ENCODE measurements at places on chromosomes 1 and 21. TPM values are rescaled to one million over a fixed set of nuclear protein-coding genes. Genes with fewer than 3 reads are reported as not detected.

DNA sequence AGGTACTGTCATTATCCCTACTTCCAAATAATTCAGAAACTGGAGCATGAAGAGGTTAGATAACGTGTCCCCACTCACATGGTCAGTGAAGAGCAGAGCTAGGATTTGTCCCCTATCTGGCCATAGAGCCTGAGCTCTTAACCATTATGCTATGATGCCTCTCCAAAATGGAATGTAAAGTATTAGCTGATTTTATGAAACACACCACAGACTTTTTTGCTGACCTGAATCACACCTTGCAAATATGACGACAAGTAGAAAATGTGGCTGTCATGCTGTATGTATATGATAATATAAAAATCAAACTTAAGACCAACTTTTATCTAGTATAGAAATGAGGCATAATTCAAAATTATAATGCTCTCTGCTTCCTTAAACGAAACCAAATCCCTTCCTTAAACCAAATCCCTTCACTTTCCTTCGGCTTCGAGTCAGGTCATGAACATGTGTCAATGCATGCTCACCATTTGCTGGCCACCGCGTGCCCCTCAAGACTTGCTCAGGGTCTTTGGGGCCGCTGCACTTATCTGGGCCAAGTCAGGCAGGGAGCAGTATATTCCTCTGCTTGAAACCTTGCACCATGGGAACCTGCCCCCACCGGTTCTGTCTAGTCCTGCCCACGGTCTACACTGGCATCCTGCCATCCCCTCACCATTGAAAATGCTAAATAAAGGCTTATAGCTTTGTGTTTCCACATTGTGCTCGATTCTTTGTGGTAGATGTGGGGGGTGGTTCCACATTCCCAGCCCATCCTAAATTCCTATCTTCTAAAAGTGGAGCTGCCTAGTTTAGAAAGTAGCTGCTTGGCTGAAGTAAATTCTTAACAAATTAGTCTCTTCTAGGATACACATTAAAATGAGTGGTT lies 1.6 kb upstream of the TMCC2 start:
- no peak for DNase-seq

DNA sequence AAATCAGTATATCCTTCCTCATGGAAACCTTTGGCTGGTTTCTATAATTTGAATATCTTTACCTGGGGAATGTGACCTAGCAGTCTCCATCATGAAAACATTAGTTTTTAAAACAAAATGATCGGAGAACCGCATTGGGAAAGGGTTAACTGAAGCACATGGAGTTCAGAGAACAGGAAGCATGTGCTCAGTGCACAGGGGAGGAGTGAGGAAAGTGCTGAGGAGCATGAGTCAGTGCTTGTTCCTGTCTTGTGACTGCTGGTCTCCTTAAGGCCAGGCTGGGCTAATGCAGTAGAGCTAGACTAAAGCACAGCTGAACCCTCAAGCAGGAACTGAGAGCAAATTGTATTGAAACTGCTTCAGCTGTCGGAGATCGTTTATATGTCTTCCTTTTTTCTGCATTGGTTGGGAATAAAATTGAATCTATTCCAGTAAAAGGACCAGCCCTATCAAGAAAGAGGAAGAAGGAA lies 5.8 kb downstream of the IFI16 start:
- peak; percentile 68 for DNase-seq

DNA sequence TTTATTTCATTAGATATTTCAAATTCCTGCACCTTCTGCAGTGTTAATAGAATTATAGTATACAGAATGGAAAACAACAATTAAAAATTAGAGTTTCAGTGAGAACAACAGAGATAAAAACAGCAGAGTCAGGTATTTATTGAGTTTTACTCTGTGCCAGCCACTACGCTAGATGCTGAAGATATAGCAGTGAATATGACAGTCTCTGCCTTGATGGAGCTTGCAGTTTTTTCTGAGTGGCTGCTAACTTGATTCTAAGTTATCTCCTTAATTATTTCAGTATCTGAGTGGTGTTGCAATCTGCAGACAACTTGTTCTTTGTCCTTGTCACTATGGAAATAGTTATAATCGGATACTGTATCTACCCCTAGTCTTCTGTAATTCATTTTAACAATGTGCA lies 384.3 kb upstream of the ZRANB2 start:
- DNase-seq = no peak

- DNase-seq = no peak
Observed at GRCh38 chr1:152622803-152623202, at the start of gene LCE3A. TSS of gene LCE3A (minus strand) at chr1:152623103. CDS start at chr1:152623103, 0 bp downstream.

The PIGR gene
- not detected for total RNA-seq

The VANGL2 gene
- total RNA-seq = 2.0 TPM

The RAB25 gene
- not detected for total RNA-seq

The USP48 gene
- total RNA-seq = 42.7 TPM

All from Right ventricle myocardium inferior (tissue), 1 donor.